HL-60 (cell line): ENCODE measurements at places on chromosomes 5 and 9.
A peak's percentile ranks its signal among the peaks of the same experiment; 100 is the strongest.

DNA sequence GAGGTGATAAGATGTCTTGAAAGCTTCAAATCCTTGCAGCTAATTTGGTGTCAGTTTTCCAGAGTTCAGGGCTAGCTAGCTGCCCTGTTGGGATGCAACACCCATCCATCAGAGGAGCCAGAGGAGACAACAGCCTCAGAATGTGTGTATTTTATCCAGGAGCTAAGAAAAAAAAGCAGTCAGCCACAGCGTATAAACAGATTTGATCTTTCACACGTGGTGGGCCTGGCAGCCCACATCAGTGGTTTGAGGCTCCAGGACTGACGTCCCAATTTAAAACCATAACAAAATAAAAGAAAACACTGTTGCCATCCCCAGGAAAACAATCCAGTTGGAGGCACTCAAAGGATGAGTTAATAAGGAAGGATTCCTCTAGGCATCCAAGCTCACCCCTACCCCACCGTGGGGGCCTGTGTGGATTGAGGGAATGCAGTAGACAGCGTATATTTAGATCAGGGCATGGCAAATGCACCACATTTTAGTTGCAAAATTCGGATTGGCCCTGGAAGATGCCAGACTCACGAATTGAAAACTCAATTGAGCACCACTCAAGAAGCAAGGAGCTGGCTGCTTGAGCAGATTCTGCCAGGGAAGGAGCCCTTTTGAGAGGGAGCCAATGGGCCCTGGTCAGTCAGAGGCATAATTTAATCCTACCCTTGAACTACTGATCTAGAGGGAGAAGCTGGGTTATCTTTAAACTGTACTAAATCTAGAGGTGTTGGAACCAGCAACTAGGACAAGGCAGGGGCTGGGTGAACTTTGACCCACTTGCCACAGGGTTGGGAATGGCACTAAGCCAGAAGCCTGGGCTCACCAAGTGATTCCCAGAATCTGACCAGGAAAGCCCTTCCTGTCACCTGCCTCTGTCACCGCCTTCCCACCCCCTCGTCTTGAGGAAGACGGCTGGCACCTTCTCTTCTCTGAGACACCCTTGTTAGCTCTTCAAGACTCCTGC lies 17.5 kb downstream of the ADRA1B start:
- no peak for DNase-seq

GRCh38 chr9:73640971-73641370 lies 489.3 kb downstream of the ANXA1 start:
- no peak for DNase-seq

DNA sequence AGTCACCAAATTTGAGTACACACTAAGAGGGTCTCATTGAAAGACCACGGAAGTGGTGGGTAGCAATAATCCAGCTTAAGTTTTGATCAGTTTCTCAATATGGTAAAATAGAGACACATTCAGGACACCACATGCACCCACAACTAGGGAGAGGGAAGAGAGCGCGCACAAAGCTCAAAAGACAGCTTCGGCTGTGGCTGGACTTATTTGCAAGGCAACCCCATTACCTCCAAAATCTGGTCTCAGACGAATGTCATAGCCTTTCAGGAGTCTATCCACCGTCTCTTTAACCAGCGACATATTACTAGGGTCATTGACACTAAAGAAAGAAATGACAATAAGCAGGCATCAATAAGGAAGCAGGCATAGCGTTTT lies 443 bp downstream of the GABRB2 start:
- DNase-seq, result no peak

- DNase-seq, result no peak
Observed at GRCh38 chr5:56412601-56413379, 179.7 kb upstream of the ANKRD55 start.

GRCh38 chr5:143036146-143036927 lies 266.2 kb downstream of the ARHGAP26 start:
- no peak for DNase-seq

GRCh38 chr5:144015961-144016360 lies 154.5 kb downstream of the YIPF5 start:
- no peak for DNase-seq

- DNase-seq, result no peak
Observed at GRCh38 chr5:135989686-135990085, 34.9 kb upstream of the LECT2 start.

- DNase-seq, result no peak
Observed at GRCh38 chr9:129272348-129273025, 94.4 kb upstream of the IER5L start.

DNA sequence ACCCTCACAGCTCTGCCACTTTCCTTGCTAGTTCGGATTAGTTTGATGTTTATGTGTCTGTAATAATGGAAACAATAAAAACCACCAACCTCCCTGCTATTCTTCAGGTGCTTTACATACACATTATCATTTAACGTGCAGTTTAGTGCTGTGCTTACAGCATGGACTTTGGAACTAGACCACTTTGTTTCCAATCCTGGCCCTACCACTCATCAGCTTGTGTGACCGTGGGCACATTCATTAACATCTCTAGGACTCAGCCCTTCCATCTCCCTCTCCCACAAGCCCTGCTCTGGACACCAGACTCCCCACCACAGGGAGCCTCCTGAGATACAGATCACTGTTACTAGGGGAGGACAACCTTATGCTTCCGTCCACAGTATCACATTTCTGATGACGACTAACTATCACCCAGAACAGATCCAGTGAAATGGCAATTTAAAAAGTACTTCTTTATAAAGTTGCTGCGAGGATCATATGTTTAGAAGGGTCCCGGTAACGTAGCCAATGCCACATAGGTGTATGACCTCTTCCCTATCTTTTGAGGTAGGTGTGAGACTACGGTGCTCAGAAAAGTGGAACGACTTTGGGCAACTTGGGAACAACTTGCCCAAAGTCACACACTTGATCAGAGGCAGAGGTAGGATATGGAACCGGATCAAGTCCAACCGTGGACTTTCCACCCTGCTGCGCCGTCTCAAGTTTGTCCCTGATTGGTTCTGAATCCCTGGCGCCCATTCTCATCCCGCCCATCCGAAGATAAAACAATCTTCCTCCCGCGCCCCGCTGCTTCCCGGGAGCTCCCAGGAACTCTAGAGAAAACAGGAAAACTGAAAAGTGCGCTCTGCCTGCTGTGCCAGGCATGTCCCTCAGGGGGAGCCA lies 132.4 kb upstream of the NIPBL start:
- no peak for DNase-seq

DNA sequence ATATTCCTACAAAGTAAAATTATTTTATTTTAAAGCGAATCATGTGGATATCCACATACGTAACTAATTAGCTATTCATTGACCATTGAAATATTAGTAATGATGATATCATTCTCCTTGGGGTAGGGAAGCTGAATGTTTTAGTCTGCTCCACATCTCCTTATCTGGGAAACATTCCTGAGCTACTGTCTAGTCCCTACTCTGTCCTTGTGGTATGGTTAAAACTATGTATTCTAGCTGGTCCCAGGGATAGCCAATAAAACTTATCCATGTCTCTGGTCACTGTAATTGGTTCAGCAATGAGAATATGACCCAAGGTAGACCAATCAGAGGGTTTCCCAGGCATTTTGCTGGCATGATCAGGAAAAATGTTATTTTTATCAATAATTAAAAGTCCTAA lies 76.0 kb upstream of the DAP start:
- DNase-seq, result no peak

GRCh38 chr5:17436350-17436749 lies 61.7 kb upstream of the TAF11L2 start:
- peak; percentile 61 for DNase-seq

DNA sequence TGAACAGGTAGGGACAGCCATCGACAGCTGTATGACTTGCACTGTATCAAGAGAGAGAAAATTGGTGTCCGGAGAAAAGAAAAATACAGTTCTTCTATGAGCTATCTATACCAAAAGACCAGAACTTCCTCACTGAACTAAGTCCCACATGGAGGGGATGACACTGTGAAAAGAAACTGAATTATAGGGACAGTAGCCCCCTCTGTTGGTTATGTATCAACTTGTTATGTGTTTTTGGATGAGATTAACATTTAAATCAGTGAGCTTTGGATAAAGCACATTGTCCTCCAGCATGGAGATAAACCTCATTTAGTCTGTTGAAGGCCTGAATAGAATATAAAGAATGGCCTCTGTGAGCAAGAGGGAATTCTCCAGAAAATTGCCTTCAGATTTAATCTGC lies 176.6 kb upstream of the SH3GL2 start:
- no peak for DNase-seq

- no peak for DNase-seq
Observed at GRCh38 chr9:38138276-38138675, 69.2 kb upstream of the SHB start.

GRCh38 chr5:94893412-94894135 lies 275.1 kb downstream of the SLF1 start:
- DNase-seq, result no peak

GRCh38 chr5:41503310-41503709 lies 7.1 kb downstream of the PLCXD3 start:
- DNase-seq, result no peak

- DNase-seq, result peak; percentile 61
Observed at GRCh38 chr5:138449501-138450239, 10.8 kb downstream of the REEP2 start.

GRCh38 chr9:87564791-87565241 lies 67.1 kb downstream of the DAPK1 start:
- DNase-seq, result no peak

GRCh38 chr5:14787801-14788579 lies 83.6 kb downstream of the ANKH start:
- DNase-seq, result no peak

DNA sequence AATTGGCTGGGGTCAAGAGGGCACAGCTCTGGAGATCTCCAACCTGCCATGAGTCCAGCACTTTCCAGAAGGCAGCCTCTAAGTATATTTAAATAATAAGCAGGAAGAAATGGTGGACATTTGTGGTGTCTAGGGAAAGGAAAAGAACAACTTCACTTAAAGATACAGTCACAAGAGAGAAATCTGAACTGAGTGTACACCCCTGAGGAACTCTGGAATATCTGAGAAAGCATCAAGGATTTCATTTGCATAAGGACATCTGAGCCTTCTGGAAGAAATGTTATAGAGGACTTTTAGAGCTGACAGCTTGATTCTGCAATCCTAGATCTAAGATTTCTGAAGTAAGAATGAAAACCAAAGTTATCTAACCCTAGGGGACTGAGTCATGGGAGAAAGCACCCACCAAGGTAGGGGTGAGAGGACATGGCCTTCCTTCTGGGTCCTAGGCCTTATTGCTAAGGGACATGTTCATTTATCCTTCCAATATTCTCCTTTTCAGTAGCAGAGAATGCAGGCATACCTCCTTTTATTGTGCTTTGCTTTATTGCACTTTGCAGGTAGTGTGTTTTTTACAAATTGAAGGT lies 253.4 kb upstream of the SLC24A2 start:
- no peak for DNase-seq
